ENCODE measurements at places on chromosomes 2 and 18.

GRCh38 chr2:78070693-78071092, 548.5 kb upstream of the LRRTM4 start:
- DNase-seq = no peak

- DNase-seq = no peak
Measured at GRCh38 chr2:168241208-168241607, 6.2 kb downstream of the STK39 start.

- DNase-seq = peak; percentile 74
Measured at GRCh38 chr2:238493880-238494572, 67.3 kb downstream of the ASB1 start.

DNA sequence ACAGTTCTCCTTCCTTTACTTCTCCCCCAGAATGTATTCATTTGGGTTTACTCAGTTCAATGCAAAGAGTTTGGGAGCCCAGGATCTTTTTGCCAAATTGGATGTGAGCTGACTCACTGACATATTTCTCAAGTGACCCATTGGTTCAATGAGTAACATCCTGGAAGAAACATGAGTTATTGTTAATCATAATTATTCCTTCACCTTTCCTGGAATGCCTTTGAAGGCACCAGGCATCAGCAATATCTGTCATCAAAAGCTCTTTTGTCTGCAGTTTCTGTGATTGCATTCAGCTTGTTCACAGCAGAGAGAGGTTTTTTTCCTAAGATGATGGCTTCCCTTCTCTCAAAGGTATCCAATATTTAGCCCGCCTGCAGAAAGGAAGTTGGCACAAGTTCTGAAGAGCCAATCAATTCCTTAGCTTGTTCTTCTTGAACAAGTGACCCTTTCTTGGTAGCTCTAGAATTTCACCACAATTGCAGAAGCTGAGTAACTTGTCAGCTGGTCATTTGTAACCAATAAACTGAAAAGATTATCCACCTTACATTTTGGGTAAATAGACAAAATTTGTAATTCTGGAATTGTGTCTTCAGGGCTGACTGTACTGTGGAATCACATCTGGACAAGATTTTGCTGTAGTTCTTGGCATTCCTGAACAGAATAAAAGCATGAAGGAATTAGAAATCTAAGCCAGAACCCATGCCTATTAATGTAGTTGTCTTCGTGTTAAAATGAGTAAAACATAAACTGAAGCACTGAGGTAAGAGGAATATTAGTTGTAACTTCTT, 72.2 kb upstream of the TMEM17 start:
- DNase-seq = no peak

- no peak for DNase-seq
Measured at GRCh38 chr2:71563872-71564271, 110.5 kb downstream of the DYSF start.

DNA sequence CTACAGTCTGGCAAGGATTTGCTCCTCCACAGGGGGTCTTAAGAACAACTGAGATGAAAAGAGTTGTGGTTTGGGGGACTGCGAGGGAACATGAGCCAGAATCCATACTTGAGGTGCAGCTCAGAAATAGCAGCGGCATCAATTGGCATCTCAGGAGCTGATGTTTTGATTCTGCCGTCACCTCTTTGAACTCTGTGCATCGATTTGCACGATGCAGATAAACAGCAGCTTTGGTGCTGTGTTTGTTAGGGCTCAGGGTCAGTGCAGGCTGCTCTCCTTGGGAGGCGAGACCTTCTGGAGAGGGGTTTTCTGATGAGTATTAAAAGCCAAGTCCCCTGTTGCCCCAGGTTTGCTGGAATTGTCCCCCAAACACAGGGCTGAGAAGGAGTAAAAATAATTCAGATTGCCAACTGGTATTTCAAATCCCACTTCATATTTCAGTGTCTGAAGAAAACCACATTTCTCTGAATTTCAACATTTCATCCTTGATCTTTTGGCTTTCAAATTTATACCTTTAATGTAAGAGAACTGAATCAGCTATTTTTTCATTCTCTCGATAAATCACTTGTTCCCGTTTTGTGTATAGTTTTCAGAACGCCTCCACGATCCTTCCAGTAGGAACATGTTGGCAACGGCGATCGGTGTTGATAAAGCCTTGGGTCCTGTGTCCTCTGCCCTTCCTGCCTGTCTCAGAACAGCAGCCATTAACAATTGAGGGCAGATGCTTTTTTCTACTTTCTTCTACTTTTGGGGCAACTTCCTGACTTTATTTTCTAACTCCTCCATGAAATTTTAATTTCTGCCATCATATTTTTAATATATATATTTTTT, 65.0 kb downstream of the RAB31 start:
- DNase-seq = no peak

GRCh38 chr18:35096677-35097011, 55.4 kb downstream of the MAPRE2 start:
- DNase-seq = no peak

DNA sequence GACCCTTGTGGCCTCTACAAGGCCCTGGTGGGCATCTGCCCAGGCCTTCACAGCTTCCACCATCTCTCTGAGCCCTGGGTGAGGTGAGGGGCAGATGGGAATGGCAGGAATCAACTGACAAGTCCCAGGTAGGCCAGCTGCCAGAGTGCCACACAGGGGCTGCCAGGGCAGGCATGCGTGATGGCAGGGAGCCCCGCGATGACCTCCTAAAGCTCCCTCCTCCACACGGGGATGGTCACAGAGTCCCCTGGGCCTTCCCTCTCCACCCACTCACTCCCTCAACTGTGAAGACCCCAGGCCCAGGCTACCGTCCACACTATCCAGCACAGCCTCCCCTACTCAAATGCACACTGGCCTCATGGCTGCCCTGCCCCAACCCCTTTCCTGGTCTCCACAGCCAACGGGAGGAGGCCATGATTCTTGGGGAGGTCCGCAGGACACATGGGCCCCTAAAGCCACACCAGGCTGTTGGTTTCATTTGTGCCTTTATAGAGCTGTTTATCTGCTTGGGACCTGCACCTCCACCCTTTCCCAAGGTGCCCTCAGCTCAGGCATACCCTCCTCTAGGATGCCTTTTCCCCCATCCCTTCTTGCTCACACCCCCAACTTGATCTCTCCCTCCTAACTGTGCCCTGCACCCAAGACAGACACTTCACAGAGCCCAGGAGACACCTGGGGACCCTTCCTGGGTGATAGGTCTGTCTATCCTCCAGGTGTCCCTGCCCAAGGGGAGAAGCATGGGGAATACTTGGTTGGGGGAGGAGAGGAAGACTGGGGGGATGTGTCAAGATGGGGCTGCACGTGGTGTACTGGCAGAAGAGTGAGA, 2.0 kb downstream of the PROC start:
- peak; percentile 51 for DNase-seq

- DNase-seq = no peak
Measured at GRCh38 chr2:160387558-160388262, 105.9 kb downstream of the RBMS1 start.

GRCh38 chr2:68739595-68740399, 5.2 kb downstream of the ARHGAP25 start:
- DNase-seq = no peak

- DNase-seq = no peak
Measured at GRCh38 chr18:13623348-13623747, 103.0 kb downstream of the FAM210A start.

DNA sequence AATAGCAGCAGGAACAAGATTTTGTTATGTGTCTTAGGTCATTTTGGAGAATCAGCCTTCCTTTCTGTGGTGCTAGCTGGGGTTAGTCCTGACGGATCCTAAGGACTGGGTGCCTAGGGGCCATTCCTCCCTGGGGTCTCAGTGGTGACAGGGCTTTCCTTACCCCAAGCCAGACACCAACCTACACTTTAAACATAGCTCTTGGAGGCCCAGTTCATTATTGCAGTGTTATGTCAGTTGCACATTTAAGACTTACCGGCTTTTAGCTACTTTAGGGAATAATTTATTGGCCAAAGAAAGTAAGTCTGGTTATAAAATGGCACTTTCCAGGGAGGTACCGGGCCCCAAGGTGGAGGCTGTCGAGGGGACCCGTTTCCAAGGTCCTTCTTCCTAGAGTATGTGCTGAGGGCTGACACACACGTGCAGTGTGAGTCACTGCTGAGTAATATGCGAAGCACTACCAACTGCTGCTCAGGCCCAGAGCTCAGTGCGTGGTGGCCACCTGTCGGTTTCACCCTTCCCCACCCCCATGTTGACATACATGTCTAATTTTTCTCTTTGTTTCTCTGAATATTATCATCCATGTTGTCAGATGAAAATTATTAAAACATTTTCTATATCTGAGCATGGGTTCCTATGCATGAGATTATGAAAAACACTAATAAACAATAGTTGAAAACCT, 37.0 kb upstream of the GRHL1 start:
- DNase-seq = no peak

DNA sequence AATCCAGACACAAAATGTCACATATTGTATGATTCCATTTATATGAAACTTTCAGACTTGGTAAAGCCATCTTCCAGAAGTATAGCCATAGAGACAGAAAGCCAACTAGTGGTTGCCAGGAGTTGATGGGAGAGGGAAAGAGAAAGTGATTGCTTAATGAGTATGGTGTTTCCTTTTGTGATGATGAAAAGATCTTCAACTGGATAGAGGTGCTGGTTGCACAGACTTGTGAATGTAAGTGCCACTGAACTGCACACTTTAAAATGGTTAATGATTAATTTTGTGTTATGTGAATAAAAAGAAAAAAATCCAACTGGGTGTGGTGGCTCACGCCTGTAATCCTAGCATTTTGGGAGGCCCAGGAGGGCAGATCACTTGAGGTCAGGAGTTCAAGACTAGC, 135.3 kb upstream of the SLC1A4 start:
- DNase-seq = no peak

DNA sequence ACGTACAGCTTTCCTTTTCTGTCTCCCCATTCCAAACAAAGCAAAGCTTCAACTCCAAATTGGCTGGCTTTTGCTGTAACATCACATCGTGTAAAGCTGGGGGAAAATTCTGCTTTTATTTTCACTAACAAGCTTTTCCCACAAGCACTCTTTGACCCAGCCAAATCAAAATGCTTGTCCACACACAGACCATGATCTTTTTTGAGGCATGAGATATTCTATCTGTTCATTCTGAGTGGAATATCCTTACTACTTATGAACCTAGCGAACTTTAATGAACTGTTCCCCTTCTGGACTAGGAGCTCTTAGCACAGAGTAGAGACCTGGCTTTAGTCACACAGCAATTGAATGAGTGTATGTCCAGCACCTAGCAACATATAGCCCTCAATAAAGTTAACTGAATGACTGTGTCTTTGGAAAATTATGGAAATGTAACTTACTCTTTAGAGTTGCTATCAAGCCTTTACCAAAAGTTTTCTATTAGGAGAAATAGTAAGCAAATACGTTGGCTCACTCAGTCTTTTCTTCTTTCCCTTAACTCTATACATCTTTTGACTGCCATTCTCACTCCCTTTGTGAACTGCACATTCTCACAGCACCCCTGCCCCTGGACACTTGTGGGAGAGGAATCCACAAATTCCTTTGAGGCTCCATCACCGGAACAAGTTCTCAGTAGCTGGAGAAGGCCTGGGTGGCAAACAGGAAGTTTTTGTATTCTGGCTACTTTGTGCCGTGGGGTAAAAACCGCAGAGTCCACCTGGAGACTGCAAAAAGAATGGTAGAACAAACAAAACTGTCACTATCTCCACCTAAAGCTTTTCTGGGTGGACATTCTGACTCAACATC, 1.3 kb upstream of the UBE2E3 start:
- no peak for DNase-seq

GRCh38 chr2:75113231-75113869, 86.0 kb downstream of the TACR1 start:
- no peak for DNase-seq

DNA sequence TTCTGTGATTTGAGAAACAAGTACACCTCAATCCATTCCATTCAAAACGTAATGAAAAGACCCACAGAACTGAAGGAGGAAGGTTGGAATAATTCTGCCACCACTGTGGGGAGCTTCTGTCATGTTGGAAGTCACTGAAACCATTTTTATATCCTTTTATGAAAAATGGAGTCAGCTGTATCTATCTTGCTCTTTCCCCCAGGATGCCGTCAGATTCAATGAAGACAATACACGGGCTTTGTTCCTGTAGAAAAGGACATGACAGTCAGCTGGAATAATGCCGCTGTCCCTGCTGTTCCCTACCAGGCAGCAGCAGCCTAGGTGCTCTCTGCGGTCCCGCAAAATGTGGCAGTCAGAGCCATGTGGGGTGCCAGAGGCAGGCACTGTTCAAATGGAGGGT, 52.5 kb upstream of the APCDD1 start:
- DNase-seq = no peak

DNA sequence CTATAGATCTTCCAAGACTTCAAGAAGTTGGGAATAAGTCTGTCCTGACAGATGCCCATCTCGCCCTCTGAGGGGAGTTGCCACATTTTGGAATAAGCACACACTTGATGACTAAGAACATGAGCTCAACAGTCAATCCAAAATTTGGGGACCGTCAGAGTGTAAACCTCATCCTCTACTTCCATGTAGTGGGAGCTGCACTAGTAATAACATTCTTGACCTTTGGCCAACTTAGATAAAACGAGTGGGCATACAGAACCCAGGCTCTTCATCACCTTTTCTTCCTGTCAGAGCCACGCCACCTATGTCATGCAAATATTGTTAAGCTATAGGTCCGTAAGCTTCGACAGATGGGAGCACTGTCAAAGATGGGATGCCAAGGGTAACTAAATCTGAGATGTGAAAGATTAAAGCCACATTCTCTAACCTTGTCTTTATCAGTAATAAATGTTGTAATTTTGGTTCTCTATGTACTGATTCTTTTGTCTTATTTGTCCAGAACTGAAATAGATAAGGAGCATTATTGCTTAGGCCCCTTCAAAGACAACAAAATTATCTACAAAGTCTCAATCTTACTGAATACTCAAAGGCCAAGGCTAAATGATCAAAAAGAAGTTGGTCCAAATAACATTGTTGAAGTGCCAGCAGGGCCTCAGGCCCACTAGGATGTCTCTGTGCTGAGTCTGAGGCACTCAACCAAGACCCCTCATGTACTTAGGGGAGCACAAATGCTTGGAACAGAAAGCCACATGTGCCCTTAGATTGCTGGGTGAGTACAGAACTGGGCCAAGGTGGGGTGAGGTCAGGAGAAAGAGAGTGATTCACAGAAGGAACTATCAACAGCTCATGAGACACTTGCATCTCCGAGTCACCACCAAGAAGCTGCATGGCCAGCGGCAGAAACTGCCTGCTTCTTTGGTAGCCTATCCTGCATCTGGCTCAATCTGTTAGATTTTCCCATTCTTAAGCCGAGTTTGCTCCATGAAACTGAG, 15.0 kb downstream of the CDH2 start:
- DNase-seq = no peak

DNA sequence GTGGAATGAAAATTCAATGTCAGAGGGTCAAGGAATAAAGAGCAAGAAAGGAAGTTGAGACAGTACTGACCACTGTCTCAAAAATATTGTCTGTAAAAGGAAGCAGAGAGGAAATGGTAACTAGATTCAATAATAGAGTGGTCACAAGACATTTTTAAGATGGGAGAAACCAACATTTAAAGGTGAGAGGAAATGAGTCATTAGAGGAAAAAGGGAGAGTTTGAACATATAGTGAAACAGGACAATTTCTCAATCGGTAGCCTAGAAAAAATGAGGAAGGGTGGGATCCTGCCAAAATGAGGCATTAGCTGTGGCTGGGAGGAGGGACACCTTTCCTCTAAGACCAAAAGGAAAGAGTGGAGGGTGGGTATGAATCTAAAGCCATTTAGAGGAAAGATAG, 288.5 kb downstream of the SP3 start:
- no peak for DNase-seq

All from activated CD8-positive, alpha-beta memory T cell treated with anti-CD3 and anti-CD28 coated beads for 24 hours (primary cell).